Stromal cell of bone marrow (primary cell): ENCODE measurements at places on chromosomes 16 and 17.

GRCh38 chr17:66689221-66689620 lies 145.7 kb upstream of the CACNG5 start:
- no peak for DNase-seq

GRCh38 chr17:81537856-81538555 lies 9.8 kb downstream of the FSCN2 start:
- DNase-seq, result no peak

DNA sequence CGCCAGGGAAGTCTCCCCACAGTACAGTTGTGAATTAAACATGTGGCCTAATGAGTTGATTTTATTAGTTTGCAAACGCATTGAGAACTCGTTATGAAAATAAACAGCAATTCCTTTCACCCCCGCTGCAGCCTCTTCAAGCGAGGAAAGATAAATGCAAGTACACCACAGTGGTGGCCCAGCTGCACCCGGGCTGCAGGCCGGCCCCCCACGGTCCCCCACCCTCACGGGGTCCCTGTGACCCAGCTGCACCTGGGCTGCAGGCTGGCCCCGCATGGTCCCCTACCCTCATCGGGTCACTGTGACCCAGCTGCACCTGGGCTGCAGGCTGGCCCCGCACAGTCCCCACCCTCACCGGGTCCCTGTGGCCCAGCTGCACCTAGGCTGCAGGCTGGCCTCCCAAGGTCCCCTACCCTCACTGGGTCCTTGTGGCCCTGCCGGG lies 32.2 kb downstream of the SDK2 start:
- DNase-seq, result no peak

GRCh38 chr17:40032322-40033320 lies 17.4 kb downstream of the CSF3 start:
- DNase-seq, result no peak

DNA sequence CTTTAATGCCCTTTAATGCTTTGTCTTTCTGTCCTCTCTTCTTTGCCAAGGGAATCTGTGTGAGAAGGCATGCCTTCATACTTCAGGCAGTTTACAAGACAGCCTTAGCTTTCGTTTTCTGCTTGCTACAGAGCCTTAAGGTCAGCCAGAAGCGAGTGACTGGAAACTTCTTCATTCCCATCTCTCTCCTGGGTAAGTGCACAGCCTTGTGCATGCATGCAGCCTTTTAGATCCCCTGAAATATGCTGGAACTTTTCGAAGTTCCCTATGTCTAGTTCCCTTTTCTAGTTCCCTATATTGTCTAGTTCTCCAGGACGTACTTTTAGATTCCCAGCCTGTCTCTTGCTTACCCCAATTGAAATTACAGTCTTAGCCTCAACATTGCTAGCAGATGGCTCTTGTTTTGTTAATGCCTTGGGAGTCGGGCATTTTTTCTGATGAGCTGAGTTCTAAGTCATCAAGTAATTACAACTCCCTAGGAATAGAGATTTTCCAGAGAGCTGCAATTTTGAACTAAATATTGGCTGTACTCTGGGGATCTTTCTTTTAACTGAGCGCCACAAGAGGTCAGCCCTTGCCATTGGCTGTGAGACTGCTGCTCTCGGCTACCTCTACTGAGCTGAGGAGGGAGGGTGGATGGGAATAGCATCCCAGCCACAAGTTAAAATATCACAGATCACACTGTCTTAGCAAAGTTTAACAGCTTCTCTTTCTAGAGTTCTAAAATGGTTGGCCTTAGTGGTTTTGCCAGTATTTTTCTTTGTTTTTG lies 22.7 kb upstream of the PPM1D start:
- DNase-seq, result peak; percentile 51

DNA sequence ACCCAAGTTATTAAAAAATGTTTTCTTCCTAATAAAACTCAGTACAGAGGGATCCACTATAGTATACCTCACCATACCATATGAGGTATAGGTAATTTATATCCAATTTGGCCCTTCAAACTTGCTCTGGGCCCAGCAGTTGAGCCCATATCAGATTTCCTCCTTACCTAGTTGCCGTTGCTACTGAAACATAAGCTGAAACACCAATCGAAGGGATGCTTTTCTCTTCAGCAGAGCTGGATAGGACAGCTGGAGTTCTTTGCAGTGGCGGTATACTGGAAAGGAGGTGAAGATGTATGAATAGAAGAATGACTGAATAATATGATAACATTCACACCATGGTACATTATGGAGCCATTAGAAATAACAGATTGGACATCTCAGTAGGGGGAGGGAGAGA lies 42.7 kb downstream of the TNRC6C start:
- DNase-seq, result no peak

DNA sequence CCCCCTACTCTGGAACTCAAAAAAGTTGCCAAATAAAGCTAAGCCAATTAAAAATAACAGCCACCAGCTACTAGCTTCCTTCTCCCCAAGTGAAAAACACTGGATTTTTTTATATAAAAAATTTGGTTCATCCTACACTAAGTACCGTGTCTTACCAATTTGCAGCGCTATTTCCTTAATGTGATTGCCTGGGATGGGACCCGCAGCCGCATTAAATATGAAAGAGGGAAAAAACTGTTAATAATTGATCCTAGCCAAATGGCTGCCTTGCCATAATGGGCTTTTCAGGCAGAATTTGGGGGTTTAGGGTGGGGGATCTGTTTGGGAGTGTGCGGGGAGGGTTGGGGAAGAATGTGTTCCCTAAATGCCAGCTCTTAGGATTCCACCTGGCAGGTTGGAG lies 2.0 kb downstream of the HOXB9 start:
- DNase-seq, result no peak

DNA sequence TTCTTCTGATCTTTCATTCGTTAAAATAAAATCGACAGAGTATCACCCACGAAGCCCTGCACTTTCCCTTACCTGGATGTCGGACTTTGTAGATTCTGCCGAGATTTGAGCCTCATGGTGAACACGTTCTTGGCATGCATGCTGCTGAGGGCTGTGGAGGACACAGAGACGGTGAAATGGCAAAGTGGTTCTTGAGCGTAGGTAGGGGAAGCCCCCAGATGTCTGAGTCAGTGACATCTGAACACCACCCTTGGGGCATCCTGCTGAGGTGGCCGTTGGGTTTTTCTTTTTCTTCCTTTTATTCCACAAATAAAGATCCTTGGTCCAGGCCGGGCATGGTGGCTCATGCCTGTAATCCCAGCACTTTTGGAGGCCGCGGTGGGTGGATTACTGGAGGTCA lies 33.9 kb downstream of the NOS2 start:
- no peak for DNase-seq

- no peak for DNase-seq
Observed at GRCh38 chr17:66830451-66830850, 4.5 kb upstream of the CACNG5 start.

DNA sequence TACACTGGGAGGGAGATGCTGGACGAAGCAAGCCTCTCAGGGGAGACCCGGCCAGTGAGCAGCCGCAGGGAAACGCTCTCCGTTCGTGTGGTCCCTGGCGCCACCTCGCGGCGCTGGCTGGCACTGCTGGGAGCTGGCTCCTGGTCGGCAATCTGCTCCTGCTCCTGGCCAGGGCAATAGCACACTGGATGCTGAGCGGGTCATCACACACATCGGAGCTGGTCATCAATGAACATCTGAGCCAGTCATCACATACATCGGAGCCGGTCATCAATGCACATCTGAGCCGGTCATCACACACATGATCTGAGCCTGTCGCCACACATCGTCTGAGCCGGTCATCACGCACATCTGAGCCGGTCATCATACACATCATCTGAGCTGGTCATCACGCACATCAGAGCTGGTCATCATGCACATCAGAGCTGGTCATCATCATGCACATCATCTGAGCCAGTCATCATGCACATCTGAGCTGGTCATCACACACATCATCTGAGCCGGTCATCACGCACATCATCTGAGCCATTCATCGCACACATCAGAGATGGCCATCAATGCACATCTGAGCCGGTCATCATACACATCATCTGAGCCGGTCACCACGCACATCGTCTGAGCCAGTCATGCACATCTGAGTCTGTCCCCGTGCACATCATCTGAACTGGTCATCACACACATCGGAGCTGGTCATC lies 217.3 kb downstream of the RBFOX3 start:
- DNase-seq, result peak; percentile 23

DNA sequence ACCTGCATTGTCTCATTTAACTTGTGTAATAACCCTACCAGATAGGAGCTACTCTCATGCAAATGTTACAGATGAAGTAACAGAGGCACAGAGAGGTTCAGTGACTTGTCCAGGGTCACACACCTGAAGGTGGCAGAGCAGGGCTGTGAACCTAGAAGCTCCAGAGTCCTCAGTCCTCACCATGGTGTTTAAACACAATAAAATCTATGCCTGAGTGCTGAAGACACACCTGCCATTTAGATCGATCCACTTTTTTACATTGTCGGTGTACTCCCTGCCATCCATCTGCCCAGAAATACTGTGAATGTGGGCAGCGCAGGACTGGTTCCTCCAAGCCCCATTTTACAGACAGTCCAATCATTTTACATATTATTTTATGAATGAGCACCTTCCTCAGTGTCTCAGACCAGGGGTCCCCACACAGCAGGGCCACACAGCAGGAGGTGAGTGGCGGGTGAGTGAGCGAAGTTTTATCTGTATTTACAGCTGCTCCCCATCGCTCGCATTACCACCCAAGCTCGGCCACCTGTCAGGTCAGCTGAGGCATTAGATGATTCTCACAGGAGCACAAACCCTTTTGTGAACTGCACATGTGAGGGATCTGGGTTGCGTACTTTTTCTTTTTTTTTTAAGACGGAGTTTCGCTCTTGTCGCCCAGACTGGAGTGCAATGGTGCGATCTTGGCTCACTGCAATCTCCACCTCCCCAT lies 5.6 kb downstream of the IL4R start:
- DNase-seq, result no peak

- DNase-seq, result no peak
Observed at GRCh38 chr17:36933512-36934143, 3.6 kb upstream of the LHX1 start.

- no peak for DNase-seq
Observed at GRCh38 chr17:4919511-4920047, 12.5 kb upstream of the GP1BA start.

DNA sequence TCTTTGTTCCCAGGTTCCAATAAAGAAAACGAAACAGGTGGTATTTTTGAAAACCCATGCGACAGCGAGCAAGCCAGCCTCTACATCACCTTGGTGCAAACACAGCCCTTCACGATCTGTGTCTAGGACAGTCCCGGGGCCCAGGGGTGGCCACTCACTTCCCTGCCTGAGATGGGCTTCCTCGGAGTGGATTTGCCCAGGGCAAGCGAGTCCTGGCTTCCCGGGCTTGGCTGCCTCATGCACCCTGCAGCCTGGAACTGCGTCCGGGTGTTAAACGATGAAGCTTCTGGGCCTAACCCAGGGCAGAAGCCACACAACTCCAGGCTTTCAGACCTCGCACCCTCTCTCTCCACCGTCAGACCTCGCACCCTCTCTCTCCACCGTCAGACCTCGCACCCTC lies 66.0 kb downstream of the RPH3AL start:
- DNase-seq, result no peak

DNA sequence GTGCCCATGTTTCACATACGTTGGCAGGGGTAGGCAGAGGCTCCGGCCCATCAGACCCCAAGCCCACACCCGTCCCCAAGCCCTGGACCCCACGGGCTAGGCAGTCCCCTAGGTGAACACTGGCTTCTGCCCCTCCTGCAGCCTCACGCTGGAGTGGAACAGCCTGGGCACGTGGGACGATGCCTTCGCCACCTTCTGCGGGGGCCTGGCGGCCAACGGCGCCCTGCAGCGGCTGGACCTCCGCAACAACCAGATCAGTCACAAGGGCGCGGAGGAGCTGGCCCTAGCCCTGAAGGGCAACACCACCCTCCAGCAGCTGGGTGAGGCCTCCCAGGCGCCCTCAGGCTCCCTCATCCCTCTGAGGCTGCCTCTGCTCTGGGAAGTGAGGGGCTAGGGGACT lies 1.8 kb downstream of the LRRC45 start:
- no peak for DNase-seq

- no peak for DNase-seq
Observed at GRCh38 chr17:48491527-48492273, 39.1 kb downstream of the HOXB1 start.

DNA sequence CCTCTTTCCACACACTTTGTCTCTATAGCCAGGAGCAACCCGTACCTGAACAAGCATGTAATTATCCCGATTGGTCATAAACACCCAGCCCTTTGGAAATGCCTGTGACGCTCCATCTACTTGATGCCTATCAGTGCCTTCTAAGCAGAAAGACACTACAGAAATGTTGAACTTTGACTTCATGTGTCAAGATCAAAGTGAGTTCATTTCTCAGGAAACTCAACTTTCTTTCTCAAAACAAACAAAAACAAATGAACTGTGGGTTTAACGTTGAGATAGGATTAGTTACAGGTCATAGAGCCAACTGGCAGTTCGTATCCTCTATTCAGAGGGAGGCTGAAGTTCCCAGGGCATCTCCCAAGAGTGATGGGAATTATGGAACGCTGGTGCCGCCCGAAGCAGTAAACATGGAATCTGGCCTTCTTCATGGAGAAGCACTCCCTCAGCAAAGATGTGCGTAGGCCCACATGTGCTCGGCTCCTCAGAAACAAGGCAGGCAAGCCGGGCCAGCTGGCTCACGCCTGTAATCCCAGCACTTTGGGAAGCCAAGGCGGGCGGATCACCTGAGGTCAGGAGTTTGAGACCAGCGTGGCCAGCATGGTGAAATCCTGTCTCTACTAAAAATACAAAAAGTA lies 9.5 kb downstream of the SLC6A4 start:
- no peak for DNase-seq

DNA sequence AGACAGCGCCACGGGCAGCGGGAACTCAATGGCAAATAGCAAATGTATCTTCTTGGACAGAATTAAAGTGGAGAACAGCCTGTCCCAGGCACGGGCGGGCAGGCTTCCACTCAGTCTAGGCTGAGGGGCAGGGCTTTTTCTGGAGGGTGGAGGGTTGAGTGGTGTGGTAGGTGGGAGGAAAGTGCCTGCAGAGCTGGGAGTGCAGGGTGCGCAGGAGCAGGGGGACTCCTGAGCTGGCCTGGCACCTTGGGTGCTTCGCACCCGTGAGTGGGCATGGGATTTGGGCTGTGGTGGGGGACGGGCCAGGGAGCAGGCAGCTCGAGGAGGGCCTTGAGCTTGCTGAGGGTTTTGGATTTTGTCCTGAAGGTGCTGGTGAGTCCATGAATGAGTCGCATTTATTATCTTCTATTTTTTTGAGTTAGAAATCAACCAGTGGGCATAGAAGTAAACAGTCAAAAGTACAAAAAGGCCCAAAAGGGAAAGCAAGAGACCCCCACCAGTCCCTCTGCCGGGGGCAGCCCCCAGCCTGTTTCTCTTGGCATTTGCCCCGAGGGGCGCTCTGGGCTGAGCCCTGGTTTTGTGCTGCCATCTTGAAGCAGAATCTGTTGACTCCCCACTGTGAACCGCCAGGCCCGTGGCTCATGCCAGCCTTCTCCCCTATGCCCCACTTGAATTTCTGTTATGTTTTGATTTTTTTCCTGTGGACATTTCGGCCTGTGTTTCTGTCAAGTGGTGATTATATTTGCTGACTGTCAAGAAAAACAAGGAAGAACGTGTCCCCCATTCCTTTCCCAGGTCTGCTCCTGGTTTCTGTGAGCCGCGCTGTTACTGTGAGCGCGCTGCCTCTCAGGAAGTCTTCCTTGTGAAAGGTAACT lies 8.2 kb downstream of the ADORA2B start:
- no peak for DNase-seq

- no peak for DNase-seq
Observed at GRCh38 chr16:21339269-21339641, 61.2 kb upstream of the CRYM start.

GRCh38 chr17:13477180-13477611 lies 124.5 kb downstream of the HS3ST3A1 start:
- no peak for DNase-seq

- DNase-seq, result no peak
Observed at GRCh38 chr16:57531635-57532265, 4.6 kb downstream of the CCDC102A start.
